ENCODE measurements at places on chromosomes 13 and 19.
A peak's percentile ranks its signal among the peaks of the same experiment; 100 is the strongest.

- H3K4me3 ChIP-seq = no peak overlapping the region
- H3K27me3 ChIP-seq = no peaks in the 10 kb centered on the region
- no peaks in the 10 kb centered on the region for H3K36me3 ChIP-seq
- no peak overlapping the region for H3K27ac ChIP-seq
- H3K4me1 ChIP-seq = peaks cover 3% of the 10 kb centered on the region
Observed at GRCh38 chr19:24040621-24041020, 46.4 kb upstream of the ZNF254 start.

DNA sequence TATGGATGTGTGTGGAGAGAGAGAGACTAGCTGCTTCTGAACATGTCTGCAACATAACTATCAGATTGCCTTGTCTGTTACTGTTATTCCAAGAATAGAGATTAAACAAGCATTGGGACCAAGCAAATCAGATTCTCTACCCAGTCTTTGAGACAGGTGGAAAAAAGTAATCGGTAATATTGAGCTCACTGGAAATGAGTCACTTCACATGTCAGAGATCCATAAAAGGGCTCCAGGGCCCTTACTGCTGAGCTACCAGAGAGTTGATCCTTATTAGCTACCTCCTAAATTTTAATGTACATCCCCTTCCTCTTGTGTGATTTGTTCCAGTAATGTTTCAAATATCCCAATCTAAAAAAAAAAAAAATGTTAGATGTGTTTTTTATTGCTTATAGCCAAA lies 2118.0 kb downstream of the PCDH9 start:
- no peak overlapping the region for H3K27ac ChIP-seq
- DNase-seq = no peak
- no peaks in the 10 kb centered on the region for H3K27me3 ChIP-seq
- no peak overlapping the region for H3K4me3 ChIP-seq
- H3K36me3 ChIP-seq = no peaks in the 10 kb centered on the region
- no peaks in the 10 kb centered on the region for H3K4me1 ChIP-seq

- no peaks in the 10 kb centered on the region for H3K27me3 ChIP-seq
- H3K4me1 ChIP-seq = no peaks in the 10 kb centered on the region
- H3K36me3 ChIP-seq = no peaks in the 10 kb centered on the region
- no peak overlapping the region for H3K4me3 ChIP-seq
Observed at GRCh38 chr13:106354961-106355360, 180.5 kb downstream of the EFNB2 start.

GRCh38 chr13:47303626-47304025 lies 406.8 kb upstream of the HTR2A start:
- no peak overlapping the region for H3K27ac ChIP-seq
- H3K4me1 ChIP-seq = no peaks in the 10 kb centered on the region
- H3K36me3 ChIP-seq = no peaks in the 10 kb centered on the region
- DNase-seq = no peak
- no peaks in the 10 kb centered on the region for H3K27me3 ChIP-seq

DNA sequence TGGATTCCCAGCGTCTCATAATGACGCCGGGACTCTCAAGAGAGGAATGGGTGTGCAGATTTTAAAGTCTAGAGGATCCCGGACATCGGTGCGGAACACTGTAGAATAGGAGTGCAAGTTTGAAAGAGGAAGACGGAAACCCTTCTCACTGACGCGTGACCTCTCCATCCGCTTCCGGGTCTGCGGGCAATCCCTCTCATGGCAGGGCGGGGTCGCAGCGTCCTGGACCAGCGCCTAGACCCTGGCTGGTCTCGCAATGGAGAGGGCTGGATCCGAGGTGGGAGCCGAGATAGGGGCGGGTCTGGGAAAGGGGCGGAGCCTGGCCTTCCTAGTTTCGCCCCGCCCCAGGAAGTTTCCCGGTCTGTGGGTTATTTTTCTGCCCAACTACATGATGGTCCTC lies 4.6 kb upstream of the ZNF845 start:
- H3K27ac ChIP-seq = no peak overlapping the region
- H3K27me3 ChIP-seq = no peaks in the 10 kb centered on the region
- H3K4me3 ChIP-seq = no peak overlapping the region
- peak; percentile 88 for DNase-seq
- H3K36me3 ChIP-seq = no peaks in the 10 kb centered on the region

GRCh38 chr13:68506888-68507551 lies 1276.9 kb upstream of the PCDH9 start:
- no peaks in the 10 kb centered on the region for H3K4me1 ChIP-seq
- H3K36me3 ChIP-seq = no peaks in the 10 kb centered on the region
- no peak overlapping the region for H3K4me3 ChIP-seq
- no peak overlapping the region for H3K27ac ChIP-seq

DNA sequence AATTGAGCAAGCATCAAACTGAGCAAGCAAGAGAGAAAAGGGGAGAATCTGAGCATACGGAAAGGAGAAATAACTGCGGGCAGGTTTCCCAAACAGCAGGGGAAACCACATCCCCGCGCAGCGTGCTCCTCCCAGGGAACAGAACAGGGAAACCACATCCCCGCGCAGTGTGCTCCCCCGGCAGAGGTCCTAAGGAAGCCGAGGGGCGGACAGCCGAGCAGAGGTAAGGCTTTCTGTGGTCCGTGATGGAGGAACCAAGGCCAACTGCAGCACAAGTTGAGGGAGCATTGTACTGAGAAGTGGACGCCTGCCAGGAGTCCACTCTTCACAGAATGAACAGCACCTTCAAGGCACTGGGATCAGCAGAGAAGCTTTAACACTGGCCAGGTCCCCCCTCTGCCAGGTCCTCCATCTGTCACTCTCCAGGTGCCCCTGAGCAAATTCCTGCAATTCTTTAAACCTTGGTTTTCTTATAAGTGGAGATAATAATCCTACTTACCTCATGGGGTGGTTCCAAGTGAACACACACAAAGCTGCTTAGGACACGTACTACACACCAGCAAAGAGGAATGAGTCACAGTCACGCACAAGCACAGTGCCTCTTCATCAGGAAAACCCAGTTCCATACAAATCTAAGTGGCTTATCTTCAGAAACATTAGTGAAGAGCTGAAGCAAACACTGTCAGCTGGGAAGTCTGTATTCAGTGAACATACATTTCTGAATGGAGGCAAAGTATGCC lies 23.0 kb upstream of the LAMP1 start:
- H3K4me1 ChIP-seq = no peaks in the 10 kb centered on the region
- no peaks in the 10 kb centered on the region for H3K36me3 ChIP-seq
- no peak for DNase-seq
- no peak overlapping the region for H3K27ac ChIP-seq

- no peak overlapping the region for H3K4me3 ChIP-seq
- no peaks in the 10 kb centered on the region for H3K36me3 ChIP-seq
- H3K4me1 ChIP-seq = no peaks in the 10 kb centered on the region
- no peaks in the 10 kb centered on the region for H3K27me3 ChIP-seq
- H3K27ac ChIP-seq = no peak overlapping the region
Observed at GRCh38 chr19:6801485-6802086, 29.1 kb downstream of the VAV1 start.

DNA sequence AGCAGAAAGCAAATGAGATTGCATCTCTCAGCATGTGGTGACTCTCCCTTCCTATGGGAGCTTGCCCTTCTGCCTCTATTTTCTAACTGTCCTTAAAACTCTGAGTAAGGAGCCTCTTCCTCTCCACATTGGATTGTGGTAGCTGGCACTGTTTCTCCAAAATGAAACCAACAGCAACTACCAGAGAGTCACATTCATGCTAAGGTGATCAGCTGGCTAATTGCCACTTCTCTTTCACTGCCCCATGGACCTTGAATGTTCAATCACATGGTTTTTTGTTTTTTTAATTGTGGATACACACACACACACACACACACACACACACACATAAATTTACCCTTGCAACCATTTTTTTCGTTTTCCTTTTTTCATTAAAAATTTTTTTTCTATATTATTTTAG lies 154.7 kb upstream of the TSC22D1 start:
- H3K4me3 ChIP-seq = no peak overlapping the region
- H3K36me3 ChIP-seq = no peaks in the 10 kb centered on the region
- H3K4me1 ChIP-seq = no peaks in the 10 kb centered on the region
- no peak for DNase-seq

DNA sequence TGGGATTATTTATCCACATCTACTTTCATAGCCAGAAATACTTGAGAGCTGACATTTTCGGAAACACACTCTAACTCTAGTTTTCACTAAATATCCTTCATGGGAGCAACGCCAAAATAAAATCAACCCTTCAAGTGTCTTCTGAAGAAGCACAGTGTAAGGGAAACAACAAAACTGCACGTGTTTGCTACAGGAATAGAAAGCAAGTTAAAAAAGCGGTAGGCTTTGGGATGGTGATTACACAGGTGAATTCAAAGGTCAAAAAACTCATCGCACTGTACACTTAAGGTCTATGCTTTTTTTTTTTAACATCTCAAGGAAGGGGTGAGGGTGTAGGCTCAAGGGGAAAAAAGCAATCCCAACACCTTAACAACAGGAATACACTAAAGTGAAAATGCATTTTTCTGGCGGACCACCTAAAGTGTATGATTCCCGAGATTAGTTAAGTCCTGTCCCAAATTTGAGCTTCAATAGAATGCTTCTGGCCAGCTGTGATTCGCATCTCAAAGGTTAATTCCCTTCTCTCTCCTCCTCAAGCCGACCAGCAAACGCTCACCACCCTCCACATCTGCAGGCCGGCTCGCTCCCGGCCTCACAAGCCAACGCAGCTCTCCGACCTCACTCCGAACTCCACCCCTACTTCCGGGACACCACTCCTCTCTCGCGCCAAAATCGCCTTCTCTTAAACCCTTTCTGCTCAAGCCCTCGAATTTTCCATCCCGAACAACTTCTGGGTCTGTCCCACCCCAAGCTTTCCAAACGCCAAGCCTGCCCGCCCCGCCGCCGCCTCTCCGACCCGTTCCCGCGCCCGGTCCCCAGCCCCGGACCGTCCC lies 1.1 kb downstream of the ARGLU1 start:
- DNase-seq = peak; percentile 60
- H3K4me3 ChIP-seq = peak overlapping the region; percentile 85
- peak overlapping the region; percentile 89 for H3K27ac ChIP-seq
- H3K27me3 ChIP-seq = no peaks in the 10 kb centered on the region
- H3K36me3 ChIP-seq = no peaks in the 10 kb centered on the region

DNA sequence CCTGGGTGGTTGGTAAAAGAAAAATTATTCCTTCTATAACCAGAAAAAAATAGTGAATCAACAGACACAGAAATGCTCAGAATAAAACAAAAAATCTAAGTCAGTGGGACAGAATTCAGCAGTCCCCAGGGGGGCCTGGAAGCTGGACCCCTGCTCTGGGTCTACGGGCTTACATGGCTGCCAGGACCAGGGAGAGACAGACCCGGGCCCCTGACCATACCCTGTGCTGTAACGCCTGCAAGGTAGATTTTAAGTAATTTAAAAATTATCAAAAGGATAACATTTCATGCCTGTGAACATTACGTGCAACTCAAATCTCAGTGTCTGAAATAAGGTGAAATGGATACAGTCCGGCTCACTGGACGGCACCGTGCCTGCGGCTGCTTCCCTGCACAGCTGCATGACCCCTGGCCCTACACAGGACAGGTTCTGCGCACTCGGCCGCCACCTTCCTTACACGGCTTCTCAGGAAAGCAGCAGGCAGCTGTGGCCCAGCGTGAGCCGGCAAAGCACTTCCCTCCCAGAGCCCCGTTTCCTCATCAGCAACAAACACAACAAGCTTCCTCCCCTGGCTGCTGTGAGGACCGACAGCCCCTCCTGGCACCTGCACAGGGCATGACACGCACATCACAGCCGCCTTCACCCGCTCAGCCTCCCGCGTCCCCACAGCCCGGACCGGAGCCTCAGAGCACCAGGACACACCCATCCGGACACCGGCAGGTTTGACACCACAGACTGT lies 22.2 kb downstream of the RASA3 start:
- peak; percentile 19 for DNase-seq
- no peak overlapping the region for H3K4me3 ChIP-seq
- peaks cover 6% of the 10 kb centered on the region for H3K4me1 ChIP-seq
- no peaks in the 10 kb centered on the region for H3K36me3 ChIP-seq

- no peak overlapping the region for H3K4me3 ChIP-seq
- H3K27ac ChIP-seq = peak overlapping the region; percentile 97
- no peak for DNase-seq
- H3K36me3 ChIP-seq = no peaks in the 10 kb centered on the region
- peaks cover 4% of the 10 kb centered on the region for H3K4me1 ChIP-seq
Observed at GRCh38 chr19:48644355-48644754, 1.6 kb downstream of the CA11 start.

DNA sequence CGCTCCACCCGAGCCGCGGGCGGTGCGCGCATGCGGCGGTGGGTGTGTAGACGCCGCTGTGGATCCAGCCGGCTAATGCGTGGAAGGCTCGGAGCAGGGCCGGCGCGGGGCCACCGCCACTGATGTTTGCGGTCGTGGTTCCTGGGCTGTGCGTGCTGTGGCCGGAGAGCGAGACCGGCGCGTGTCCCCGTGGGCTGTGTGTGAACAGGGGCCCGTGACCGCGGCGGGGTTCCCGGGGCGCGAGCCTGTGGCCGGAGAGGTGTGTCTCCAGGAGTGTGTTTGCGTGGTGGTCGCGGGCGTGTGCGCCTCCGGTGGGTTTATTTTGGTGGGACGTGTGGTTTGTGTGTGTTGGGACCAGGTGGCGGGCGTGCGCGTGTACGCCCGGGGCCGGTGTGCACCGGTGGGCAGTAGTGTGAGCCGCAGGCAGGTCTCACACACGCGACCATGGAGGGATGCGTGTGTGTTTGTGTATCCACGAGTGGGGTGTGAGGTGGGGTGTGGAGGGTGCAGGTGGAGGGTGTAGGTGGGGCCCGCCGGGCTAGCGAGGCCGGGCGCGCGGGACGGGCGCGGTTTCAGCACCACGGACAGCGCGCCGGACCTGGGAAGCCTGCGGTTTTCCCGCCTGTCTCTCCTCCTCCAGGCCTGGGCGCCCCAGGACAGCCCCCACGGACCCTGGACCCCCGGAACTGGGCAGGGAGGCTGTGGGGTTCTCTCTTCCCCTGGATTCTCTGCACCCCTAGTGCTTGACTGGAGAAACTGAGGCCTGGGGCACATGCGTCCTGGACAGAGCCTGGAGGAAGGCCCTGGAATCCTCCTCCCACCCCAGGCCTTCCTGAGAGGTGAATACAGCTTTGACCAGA lies 1.6 kb downstream of the HCN2 start:
- H3K4me3 ChIP-seq = no peak overlapping the region
- H3K4me1 ChIP-seq = peaks cover 2% of the 10 kb centered on the region
- peak; percentile 63 for DNase-seq

GRCh38 chr19:11373885-11374432 lies 507 bp upstream of the SWSAP1 start:
- H3K27ac ChIP-seq = peak overlapping the region; percentile 98
- no peaks in the 10 kb centered on the region for H3K36me3 ChIP-seq
- H3K4me3 ChIP-seq = peak overlapping the region; percentile 74
- DNase-seq = no peak
- H3K4me1 ChIP-seq = peaks cover 12% of the 10 kb centered on the region

DNA sequence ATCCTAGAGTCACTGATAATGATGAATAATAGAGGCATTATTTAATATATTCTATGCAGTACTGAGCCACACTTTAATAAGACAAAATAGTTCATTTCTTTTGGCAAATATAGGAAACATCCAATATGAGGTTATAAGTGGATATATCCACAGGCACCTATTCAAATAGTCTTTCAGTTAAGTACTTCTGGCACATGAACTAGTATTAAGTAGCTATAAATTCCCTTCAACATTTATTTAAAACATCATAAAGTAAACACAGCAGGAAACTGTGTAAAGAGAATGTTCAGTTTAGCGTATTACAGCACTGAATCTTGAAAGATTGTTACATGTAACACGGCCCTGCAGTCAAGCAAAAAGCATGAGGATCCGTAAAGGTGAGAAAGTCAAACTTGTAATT lies 463.3 kb upstream of the KLF12 start:
- H3K27ac ChIP-seq = no peak overlapping the region
- H3K4me3 ChIP-seq = no peak overlapping the region
- DNase-seq = no peak
- no peaks in the 10 kb centered on the region for H3K27me3 ChIP-seq
- H3K36me3 ChIP-seq = no peaks in the 10 kb centered on the region

GRCh38 chr13:80037505-80037888 lies 303.4 kb downstream of the SPRY2 start:
- no peak overlapping the region for H3K27ac ChIP-seq
- no peaks in the 10 kb centered on the region for H3K27me3 ChIP-seq
- no peaks in the 10 kb centered on the region for H3K4me1 ChIP-seq

Measured in ovary (tissue), 10 donors.